NCI-H1092 treated with DMSO at 0.1 percent for 48 hours (cell line): ENCODE measurements at places on chromosomes 2 and 18.
A peak's percentile ranks its signal among the peaks of the same experiment; 100 is the strongest.

- no peak for DNase-seq
These were observed 76.5 kb downstream of the NOL10 start for GRCh38 chr2:10613263-10613662.

DNA sequence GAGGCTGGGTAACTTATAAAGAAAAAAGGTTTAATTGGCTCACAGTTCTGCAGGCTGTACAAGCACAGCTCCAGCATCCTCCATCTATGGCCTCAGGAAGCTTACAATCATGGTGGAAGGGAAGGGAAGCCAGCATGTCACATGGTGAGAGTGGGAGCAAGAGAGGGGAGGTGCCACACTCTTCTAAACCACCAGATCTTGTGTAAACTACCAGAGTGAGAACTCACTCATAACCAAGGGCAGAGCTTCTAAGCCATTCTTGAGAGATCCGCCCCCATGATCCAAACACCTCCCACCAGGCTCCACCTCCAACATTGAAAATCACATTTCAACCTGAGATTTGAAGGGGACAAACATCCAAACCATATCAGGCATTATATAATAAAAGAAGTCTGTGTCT lies 121.6 kb upstream of the CDC42EP3 start:
- DNase-seq: no peak

- DNase-seq: no peak
These were observed 112.3 kb downstream of the RAB3GAP1 start for GRCh38 chr2:135164431-135164830.

DNA sequence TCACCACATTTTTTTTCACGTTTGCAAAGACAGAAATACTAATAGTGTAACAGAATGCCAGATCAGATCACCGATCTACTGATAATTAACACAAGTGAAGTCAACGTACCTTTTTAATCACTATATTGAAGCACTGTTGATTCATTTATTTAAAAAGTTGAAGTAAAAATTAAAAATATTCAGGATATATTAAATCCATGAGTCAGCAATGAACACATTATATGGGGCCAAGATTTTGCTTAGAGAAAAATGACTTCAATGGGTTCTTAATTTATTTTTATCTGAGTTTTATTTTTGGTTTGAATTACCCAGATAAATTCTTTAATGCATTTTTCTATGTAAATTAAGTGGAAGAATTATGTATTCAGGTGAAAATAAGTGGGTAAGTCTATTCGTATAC lies 14.2 kb downstream of the SPHKAP start:
- no peak for DNase-seq

DNA sequence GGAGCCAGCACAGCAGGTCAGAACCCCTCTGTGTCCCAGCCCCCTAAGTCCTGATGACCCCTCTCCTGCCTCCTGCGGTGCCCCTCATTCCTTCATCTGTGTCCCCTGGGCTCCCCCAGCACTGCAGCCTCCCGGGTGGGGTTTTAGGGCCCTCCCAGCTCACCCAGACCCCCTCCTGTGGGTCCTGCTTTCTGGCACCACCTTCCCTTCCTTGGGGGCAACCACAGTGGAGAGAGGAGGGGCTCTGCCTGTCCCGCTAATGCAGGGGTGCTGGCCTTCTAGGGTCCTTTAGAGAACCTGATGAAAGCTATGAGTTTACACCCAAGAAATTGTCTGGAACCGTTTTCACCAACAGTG lies 42.7 kb upstream of the ALPP start:
- DNase-seq: no peak

- no peak for DNase-seq
These were observed 40.9 kb downstream of the SCTR start for GRCh38 chr2:119483395-119483753.

DNA sequence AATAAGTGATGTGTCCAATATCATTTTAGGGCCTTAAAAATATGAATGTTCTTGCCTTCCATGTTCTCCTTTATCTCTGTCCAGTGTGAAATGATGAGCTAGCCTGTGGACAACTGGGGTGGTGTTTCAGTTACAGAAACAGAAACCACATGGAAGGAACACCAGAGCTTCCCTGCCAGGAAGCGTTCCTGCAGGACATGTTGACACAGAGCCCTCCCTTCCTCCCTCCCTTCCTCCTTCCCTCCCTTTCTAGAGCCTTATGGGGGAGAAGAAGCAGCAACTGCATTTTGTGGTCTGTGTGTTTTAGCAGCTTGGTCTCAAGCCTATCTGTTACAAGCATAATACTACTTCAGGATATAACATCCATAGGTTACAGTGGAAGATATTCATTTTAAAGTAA lies 539.7 kb upstream of the NETO1 start:
- DNase-seq: no peak

DNA sequence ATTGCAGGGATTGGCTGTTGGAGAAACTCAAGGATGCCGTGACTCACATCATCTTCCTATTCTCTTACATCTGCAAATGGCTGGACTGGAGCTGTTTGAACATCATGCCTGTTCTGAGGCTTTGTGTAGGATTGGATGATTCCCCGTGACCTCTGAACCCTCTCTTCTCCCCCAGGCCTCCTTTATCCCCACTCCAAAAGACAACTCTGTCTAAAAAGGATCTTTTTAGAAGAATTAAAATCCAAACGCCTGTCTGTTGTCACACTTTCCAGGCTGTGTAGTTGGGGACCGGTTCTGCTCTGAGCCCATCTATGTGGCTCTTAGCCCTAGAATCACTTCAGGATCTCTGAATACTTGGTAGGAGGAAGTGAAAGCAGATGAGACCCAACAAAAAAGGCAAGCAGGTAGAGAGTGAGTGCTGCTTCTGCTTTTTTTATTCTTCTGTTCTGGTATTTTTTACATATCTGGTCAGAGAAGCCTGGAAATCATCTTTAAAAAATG lies 565 bp downstream of the SP140 start:
- no peak for DNase-seq

- no peak for DNase-seq
These were observed 95.9 kb downstream of the POLE4 start for GRCh38 chr2:75054296-75054695.

GRCh38 chr2:215830304-215830703 lies 183.0 kb downstream of the MREG start:
- DNase-seq: no peak

DNA sequence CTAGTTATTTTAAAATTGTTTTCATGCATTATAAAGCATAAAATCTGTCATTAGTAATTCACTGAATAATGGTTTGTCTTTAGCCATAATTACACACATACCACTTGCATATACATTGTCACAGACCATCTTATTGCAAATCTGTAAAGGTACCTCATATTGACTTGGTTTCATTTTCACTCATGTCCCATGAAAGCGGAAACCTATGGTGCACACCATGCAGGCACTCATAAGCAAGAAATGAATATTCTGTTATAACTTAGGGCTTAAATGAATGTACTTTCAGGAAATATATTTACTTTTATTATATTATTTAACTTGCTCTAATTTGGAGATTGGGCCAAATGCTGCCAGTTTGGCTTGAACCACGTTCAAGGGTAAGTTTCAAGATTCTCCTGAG lies 29.2 kb upstream of the STK17B start:
- DNase-seq: no peak

DNA sequence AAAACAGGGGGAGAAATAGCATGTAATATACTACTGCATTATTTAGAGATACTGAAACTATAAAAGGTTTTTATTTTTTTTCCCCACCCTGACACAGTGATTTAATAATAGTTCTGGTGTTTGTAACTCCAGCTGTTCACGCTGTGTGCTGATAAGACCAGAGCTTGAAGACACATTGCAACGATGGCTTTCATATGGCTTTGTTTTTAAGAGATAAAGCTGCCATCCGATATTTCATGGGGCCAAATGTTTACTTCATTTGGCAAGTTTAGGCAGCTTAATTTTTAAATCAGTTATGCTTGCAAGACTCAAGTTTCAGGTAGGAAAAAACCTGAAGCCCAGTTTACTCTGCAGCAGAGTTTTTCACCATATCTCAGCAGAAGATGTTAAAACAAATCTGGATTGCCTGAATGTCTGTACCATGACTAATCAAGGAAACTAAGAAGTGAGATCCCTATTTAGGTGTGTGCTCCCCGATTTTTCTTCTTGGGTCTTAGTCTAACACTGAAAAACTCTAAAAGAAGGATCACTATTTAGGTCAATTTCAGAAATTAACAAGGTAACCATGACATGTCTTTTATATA lies 508.6 kb downstream of the PARD3B start:
- DNase-seq: no peak

- DNase-seq: no peak
These were observed 203.4 kb downstream of the TGIF1 start for GRCh38 chr18:3653263-3653850.

GRCh38 chr18:8826971-8827370 lies 121.6 kb downstream of the MTCL1 start:
- DNase-seq: no peak

DNA sequence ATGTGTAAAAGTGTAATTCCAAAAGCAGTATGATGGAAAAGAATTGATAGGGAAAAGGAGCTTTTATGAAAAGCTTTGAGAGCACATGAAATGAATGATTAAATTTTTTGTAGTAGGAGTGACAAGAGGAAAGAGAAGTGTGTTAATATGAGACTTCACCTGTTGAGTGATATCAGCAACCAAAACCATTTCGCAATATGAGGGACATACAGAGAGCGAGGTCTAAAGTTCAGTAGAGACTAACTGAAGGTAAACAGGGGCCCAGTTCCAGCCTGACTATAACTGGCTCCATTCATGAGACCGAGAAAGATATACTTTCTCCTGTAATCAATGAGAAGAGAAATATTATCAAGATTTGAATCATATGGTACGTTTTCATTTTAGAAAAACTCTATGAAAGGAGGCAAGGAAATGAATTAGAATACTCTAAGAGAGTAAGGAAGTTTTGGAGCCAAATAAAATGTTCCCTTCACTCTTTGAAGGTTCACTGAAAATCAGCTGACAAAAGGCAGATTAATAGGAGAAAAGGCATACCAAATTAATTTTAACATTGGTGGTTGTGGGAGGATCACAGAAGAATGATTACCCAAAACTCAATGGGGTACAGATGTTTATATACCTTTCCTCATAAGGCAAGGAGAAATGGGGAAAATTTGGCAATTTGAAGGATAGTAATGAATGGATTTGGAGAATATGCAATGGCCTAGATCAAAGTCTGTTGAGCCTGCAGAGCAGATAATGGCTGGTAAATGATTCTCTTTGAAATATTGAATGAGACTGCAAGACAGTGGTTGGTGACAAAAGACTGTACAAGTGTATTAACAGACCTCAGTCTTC lies 932.2 kb downstream of the TDRD15 start:
- no peak for DNase-seq

DNA sequence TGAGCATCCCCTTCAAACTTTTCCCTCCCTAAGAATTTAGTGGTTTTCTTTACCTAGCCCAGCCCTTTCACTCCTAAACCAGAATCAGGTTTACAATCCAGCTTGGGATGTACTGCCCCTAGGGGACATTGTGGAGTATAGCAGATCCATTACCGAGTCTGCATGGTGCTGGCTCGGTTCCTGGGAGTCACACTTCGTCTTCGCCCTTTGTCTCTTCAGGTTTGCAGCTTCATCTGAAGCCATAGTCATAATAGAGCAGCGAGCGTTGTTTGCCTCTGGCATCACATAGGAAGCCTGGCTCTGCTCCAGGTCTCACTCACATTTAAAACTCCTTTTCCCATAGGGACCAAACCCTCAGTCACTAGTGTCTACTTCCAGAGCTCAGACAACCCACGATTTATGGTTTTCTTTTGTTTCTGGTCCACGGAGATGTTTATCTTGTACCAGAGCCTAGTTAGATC lies 16.8 kb upstream of the LYPD6 start:
- peak; percentile 95 for DNase-seq
